ENCODE measurements at places on chromosomes 16 and 17.
A peak's percentile ranks its signal among the peaks of the same experiment; 100 is the strongest.

DNA sequence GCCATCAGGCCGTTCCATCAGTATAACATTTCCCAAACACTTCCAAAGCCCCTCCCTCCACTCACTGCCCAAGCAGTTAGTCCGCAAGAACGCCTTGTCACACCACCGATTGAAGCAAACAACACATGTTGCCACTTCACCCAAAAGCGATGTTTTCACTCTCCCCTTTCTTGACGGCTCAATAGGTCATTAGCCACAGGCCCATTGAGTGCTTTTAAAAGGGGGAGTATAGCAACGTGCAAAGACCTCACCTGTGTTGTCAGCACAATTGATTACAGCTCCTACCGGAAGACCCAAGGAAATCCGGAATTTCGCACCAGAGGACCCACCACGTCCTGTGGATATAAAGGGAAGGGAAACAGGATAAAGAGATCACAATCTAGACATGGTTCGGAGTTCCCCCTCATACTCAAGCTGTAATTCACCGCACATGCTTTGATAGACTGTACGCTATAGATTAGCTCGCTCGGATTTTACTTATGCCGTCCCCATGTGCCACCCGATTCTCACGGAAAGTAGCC, 690 bp downstream of the RPL23 start:
- peak; percentile 47 for DNase-seq

GRCh38 chr16:66064801-66065530, 301.5 kb upstream of the CDH5 start:
- no peak for DNase-seq

DNA sequence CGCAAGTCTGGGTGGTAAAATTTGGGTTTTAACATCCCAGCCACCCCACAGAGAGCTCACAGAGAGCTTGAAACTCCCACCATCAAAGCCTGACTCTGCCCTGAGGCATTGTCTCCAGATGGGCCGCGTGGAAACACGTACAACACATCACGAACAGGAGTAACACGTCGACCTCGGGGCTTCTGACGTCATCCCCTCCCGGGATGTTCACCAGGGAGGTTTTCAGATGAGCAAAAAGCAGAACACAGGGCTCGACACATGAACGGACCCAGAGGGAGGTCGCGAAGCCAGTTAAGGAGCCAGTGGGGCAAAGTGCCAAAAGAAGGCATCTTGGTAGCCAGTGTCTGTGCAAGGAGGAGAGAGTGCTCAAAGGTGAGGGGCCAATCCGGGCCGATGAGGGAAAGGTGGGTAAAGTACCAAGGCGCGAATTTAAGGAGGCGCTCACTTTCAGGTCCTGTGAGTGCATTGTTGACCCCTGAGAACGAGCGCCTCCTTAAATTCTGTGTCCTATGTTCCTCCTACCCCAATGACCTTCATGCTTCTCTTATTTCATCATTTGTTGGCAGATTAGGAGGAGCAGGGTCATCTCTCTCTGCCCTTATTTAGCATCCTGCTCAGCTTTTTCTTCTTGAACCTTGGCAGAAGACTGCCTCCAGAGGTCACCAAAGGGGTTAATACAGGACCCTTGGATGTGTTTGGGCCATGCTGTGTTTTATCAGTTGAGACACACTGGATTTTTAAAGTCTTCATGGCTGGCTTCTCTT, 5.6 kb downstream of the RCVRN start:
- DNase-seq, result no peak

- no peak for DNase-seq
These were observed 117.5 kb downstream of the ASIC2 start for GRCh38 chr17:33175562-33175961.

- no peak for DNase-seq
These were observed 1.1 kb upstream of the AMDHD2 start for GRCh38 chr16:2518823-2519710.

DNA sequence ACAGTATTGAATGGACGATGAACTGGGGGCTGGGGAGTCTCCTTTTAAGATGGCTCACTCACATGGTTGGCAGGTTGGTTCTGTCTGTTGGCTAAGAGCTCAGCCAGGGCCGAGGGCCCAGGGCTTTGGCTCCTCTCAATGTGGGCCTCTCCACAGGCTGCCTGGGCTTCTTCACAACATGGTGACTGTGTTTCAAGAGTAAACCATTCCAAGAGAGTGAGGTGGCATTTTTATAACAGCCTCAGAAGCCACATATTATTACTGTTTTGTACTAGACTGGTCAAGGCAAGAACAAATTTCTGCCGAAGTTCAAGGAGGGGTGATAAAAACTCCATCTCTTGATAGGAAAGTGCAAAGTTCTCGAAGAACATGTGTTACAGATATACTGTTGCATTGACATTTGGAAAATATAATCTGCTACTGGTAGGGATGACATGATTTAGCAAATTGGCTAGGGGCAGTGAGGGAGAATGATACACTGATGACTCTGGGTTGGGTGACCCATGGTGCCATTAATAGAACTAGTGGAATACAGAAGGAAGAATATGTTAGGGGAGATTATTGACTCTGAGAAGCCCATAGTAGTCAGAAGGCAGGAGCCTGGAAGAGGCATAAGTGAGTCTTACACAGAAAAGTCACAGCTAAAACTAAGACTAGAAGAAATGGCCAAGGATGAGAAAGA, 13.7 kb downstream of the KRABD2 start:
- DNase-seq, result no peak

- DNase-seq, result no peak
These were observed 31.2 kb upstream of the HAPSTR1 start for GRCh38 chr16:9060225-9060624.

GRCh38 chr17:42034059-42034458, 14.2 kb downstream of the NKIRAS2 start:
- no peak for DNase-seq

GRCh38 chr17:67569015-67569451, 148.7 kb upstream of the NOL11 start:
- no peak for DNase-seq

- DNase-seq, result no peak
These were observed at the start of gene UNC45B for GRCh38 chr17:35147375-35147905. UNC45B (plus strand) TSS chr17:35147817; CDS start chr17:35148264, 447 bp downstream.

DNA sequence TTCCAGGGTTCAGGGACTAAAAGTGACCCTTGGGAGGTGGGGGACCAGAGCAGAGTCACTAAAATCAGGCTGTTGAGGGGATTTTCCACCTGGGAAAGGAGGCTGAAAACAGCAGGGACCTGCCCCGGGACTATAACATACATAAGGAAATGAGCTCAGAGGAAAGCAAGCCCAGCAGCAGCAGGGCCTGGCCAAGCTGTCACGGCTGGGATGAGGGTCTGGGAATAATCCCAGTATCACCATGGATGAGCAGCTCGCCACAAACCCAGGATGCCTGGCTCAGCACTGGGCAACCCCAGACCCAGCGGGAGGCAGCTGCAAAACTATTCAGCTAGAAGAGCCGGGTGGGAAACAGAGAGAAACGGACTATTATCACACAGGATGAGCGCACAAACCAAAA, 72.4 kb downstream of the RPH3AL start:
- DNase-seq, result no peak

- no peak for DNase-seq
These were observed 25.6 kb upstream of the RMI2 start for GRCh38 chr16:11319529-11320146.

DNA sequence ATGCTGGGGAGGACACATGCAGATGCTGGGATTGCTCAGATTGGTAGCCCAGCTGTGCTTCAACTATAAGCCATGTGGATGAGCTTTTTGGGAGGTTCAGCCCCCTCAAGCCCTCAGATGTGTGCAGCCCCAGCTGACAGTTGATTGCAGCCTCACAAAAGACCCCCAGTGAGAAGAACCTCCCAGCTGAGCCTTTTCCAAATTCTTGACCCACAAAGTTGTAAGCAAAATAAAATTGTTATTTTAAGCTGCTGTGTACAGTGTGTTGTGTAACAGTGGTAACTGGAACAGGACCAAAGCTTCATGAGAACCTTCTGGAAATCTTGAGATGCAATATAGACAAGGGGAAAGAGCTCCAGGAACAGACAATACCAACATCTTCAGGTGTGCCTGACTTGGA, 156.8 kb upstream of the IRX3 start:
- no peak for DNase-seq

DNA sequence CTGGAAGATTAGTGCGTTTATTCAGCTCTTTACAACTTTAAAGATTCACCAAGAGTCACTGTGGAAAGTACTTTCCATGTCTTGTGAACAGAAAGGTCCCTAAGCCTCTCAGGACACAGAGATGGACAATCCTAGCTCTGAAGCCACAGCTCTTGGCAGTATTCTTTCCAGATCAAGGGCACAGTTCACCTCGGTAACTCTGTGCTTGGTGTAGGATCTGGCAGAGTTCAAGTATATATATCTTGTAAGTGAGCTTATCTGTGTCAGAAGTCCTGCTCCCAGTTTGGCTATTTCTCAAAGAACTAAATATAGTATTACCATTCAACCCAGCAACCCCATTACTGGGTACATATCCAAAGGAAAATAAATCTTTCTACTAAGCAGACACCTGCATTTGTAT, 183.7 kb downstream of the CBLN1 start:
- DNase-seq, result no peak

- no peak for DNase-seq
These were observed 254.9 kb downstream of the PARN start for GRCh38 chr16:14375132-14375491.

DNA sequence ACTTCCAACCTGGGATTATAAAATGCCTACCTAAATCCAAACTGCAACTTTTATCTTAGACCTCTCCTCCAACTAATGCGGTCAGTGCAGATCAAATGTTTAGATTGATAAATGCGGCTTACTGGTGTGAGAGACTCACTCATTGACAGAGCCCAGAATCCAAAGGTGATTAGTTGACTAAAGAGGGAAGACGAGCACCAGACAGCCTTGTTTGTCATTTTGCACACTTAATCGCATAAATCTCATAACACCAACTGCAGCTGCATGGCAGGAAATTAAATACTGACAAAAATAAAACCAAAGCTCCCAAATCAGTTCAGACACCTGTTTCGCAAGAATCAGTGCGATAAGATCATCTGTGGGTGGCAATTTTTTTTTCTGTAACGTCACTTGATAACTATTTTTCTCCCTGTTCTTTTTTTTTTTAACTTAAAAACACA, 35.9 kb downstream of the NACA2 start:
- no peak for DNase-seq

GRCh38 chr16:88923926-88924833, 52.8 kb downstream of the CBFA2T3 start:
- no peak for DNase-seq

GRCh38 chr16:67399218-67399733, 6.0 kb upstream of the TPPP3 start:
- no peak for DNase-seq

All from T-helper 22 cell (primary cell).